Gastrocnemius medialis (tissue), 4 donors: ENCODE measurements at places on chromosomes 6 and 20. TPM values are rescaled to one million over a fixed set of nuclear protein-coding genes. Genes with fewer than 3 reads are reported as not detected.

The GSTA3 gene
- total RNA-seq, result not detected

The IL17A gene
- not detected for total RNA-seq

The NRM gene
- 1.1 TPM for total RNA-seq

The FAM229B gene
- total RNA-seq, result 0.58 TPM

The LY6G6F gene
- not detected for total RNA-seq

The OSTM1 gene
- total RNA-seq, result 46.1 TPM

The HLA-DPA1 gene
- total RNA-seq, result 27.3 TPM

The GPX5 gene
- not detected for total RNA-seq

- DNase-seq, result no peak
Measured at GRCh38 chr6:82712826-82713225, 349.2 kb downstream of the TPBG start.

GRCh38 chr20:49685161-49685601 is 28.5 kb downstream of the B4GALT5 start:
- no peak for DNase-seq

GRCh38 chr20:35600993-35601973 is 14.3 kb upstream of the SPAG4 start:
- DNase-seq, result peak; percentile 64

DNA sequence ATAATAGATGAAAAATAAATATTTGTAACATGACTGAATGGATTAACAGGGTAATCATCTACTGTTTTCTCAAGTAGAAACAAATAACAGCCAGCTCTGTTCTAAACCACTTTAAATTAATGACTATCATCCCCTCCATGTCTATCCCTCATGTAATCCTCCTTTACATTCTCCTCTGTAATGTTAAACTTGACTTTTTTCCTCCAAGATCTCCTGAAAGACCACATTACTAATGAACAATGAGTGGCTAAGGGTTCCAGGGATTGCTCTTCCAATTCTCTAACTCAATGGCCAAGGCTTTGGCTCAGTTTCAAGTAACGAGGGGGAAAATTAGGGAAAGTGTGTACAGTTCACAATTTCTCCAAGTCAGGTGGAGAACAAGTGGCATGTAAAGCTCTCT is 37.6 kb upstream of the FBXL4 start:
- DNase-seq, result no peak

- no peak for DNase-seq
Measured at GRCh38 chr6:24272553-24272952, 85.3 kb downstream of the DCDC2 start.

GRCh38 chr6:151377095-151377494 is 14.3 kb downstream of the ZBTB2 start:
- no peak for DNase-seq

DNA sequence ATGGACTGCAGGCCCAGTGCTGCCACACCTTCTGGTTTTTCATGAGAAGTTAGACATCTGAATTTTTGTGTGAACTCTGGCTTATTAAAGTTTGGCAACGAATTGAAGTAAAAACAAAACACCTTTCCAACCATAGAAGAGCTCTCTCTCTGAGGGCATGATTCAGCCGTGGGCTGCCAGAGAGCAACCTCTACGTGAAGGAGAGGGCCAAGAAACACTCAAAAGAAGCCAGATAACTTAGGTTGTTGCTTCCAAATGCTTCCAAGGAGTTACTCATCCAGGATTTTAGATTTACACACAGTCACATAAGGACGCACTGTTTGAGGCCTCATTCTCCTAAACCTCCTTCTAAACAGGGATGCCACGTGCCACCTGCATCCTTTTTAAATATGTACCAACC is 65.5 kb downstream of the NRN1 start:
- no peak for DNase-seq

GRCh38 chr20:2104236-2104635 is 2.6 kb downstream of the STK35 start:
- no peak for DNase-seq

DNA sequence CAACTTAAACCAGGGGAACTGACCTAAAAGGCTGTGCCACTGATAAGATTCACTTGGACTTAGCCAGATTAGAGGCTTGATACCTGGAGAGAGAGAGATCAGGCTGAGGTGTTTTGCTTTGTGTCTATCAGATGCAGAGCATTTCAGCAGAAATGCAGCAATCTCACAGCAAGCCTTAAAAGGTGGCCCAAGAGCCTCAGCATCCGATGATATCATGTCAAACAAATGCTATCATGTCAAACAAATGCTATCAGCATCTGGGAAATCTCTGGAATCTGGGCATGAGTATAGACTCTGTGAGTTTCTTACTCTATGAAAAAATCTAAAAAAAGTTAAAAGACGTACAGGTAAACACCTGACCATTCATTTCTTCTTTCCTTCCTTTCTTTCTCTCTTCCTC is 718.9 kb downstream of the EYS start:
- DNase-seq, result no peak

DNA sequence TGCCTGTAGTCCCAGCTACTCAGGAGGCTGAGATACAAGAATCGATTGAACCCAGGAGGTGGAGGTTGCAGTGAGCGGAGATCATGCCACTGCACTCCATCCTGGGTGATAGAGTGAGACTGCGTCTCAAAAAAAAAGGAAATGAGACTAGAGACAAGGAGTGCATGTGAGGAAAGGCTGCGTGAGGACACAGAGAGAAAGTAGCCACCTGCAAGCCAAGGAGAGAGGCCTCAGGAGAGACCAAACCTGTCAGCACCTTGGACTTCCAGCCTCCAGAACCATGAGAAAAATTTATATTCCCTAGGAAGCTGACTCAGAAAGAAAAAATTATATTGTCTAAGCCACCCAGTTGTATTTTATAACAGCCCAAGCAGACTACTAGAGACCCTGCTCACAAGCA is 7.4 kb upstream of the BEND3 start:
- no peak for DNase-seq

GRCh38 chr6:109224107-109224875 is 129.0 kb downstream of the CEP57L1 start:
- DNase-seq, result peak; percentile 23

DNA sequence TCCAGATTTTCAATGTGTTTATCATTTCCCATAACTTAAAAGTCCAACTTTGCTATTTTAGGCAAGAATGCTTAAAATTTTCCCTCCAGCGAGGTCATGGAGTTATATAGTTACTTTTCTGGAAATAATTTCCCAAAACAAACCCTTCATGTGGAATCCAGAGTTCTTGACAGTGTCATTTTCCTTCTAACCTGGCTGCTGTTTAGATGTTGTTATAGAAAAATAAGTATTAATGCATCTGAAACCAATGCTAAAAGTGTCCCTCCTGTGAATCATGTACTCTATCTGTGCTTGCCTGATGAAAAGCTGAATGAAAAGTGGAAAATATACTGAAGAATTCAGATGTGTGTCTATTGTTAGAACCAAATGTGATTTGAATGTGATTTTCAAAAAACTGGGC is 245.3 kb upstream of the HSF2 start:
- DNase-seq, result no peak

DNA sequence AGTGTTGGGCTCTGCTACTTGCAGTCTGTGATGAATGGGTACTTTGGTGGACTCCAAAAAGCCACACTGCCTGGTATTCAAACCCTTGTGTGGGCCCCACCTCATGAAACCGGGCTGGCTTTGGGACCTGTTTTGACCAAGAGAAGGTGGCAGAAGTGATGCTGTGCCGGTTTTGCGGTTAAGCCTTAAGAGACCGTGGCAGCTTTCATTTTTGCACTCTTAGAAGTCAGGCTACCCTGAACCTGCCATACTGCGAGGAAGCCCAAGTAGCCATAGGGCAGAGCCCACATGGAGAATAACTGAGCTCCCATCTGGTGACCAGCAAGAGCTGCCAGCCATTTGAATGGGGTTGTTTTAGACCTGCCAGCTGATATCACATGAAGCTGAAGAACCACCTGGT is 10.2 kb downstream of the SULF2 start:
- DNase-seq, result no peak

DNA sequence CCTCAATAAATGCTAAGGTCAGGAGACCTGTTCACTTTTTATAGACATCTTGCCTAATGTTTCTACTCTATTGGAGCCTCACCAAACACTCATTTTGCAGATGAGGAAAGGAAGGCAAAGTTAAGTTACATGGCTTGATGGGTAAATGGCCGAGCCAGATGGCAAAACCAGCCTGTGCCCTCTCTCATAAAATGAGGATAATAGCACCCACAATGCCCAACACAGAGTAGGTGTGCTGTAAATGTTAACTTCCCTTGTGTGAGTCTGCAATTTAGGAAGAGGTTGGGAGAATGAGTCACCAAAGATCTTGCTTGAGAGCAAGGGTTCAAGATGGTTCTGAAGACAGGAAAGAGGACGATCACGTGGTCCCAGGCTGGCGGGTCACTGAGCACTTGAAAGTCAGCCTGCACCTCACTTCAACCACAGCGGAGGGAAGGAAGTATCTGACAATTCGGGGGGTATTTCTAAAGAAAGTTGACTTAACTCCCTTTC is 3.3 kb downstream of the KCNK5 start:
- DNase-seq, result no peak

- DNase-seq, result no peak
Measured at GRCh38 chr6:133889557-133890403, 867 bp downstream of the TCF21 start.

- no peak for DNase-seq
Measured at GRCh38 chr6:15449011-15449410, 203.1 kb downstream of the JARID2 start.

DNA sequence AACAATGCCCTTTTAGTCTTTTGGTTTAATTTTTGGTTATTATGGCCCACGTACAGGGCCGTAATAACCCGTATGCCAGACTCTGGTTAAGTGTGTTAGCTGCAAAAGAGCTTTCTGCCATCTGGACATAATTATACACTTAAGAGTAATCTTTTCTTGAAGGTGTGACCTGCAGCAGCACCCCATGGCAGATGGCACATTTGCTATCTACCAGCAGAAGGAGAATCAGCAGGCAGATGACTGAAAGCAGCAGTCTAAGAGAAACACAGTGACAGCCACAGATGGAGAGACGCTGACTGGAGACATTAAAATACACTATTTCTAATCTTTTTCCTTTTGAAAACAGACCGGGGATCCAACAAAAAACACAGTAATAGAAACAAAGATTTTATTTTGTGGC is 18.7 kb downstream of the ASF1A start:
- DNase-seq, result no peak

DNA sequence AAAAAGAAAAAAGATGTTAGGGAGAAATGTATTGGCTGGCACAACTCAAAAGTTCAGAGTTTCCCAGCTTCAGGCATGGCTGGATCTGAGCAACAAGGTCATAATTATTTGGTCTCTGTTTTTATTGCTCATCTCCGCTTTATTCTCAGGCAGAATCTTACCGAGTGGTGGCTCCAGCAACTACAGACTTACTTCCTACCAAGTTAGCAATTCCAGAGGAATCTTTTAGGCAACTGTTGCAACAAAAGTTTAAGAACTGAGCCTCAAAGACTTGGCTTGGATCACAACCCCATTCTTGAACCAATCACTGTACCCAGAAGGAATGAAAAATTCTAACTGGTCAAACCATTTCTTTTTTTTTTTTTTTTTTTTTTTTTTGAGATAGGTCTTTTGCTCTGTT is 35.5 kb upstream of the NCOA3 start:
- no peak for DNase-seq

GRCh38 chr6:144176043-144176442 is 25.7 kb downstream of the STX11 start:
- DNase-seq, result no peak

DNA sequence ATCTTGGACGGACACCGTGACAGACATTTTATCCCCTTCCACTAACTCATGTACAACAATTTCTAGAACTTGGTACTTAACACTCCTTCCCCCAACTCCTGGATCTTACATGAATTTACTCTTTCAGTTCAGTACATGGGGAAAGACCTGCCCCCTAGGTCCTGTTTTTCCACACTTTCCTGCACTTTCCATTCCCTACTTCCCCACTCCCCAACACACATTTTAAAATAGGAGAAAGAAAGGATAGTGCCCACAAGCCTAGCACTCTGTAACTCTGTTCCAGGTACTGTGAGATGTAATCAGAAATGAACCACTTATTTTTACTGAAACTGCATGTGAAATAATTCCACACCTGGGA is 1.3 kb downstream of the ADGRG6 start:
- no peak for DNase-seq

- no peak for DNase-seq
Measured at GRCh38 chr6:113171882-113172281, 685.3 kb upstream of the MARCKS start.

GRCh38 chr6:15370733-15371671 is 125.1 kb downstream of the JARID2 start:
- no peak for DNase-seq

DNA sequence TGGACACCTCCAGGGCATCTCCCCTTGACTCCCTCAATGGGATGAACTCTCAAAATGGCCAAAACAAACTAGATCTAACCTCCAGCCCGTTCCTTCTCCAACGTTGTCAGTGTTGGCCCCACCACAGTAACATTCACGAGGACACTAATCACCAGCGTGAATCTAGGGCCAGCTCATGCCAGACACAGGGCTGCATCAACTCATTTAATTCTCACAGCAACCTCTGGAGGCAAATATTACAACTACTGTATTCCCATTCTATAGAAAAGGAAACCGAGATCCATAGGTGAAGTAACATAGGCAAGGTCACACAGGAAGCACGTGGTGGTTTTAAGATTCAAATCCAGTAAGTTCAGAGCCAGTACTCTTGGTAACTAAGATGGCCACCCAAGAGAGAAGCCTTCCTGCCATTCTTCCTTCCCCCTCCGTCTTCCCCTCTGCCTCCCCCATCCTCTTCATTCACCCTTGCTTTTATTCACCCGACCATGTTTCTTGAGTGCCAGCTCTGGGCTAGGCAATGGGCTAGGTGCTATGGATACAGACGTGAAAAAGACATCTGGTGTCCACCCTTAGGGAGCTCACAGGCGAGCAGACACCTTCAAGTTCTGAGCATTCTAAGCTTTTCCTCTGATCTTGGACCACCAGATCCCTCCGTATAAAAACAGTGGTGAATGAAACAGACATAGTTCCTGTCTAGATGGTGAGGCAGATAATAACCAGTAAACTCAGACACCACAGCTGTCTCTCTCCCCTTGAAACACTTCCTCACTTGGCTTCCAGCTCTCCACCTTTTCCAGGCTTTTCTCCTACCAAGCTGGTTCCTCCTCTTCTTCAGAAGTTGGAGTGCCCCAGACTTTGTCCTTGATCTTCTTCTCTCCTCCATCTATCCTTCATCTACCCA is 9.6 kb downstream of the CCM2L start:
- no peak for DNase-seq

GRCh38 chr20:20241976-20242375 is 125.9 kb upstream of the INSM1 start:
- DNase-seq, result no peak

DNA sequence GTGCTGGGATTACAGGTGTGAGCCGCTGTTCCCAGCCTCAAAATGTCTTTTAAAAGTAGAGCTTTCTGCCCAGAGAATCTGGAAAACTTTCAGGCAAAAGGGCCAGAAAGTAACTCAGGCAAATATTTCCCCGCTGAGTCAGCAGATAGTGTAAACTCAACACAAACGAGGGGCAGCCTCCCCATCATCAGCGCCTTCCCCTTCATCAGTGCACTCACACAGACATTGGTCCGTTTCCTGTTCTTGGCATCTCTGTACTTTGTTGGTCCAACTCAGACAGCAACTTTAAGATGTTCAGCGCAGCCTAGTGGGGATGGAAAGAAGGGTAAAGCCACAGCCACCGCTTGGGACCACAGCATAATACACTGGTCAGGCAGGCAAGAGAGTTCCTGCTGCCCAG is 69.5 kb downstream of the CSE1L start:
- no peak for DNase-seq

GRCh38 chr6:11273406-11274065 is 41.1 kb upstream of the NEDD9 start:
- no peak for DNase-seq
